ENCODE measurements at places on chromosomes 16 and 17.

- no peak overlapping the region for H3K27ac ChIP-seq
- H3K27me3 ChIP-seq = no peaks in the 10 kb centered on the region
- no peak overlapping the region for H3K4me3 ChIP-seq
- H3K36me3 ChIP-seq = no peaks in the 10 kb centered on the region
- H3K4me1 ChIP-seq = peaks cover 16% of the 10 kb centered on the region
Measured at GRCh38 chr16:11093572-11094074, 149.3 kb downstream of the CLEC16A start.

GRCh38 chr16:22103441-22103840, 11.1 kb downstream of the VWA3A start:
- H3K27ac ChIP-seq = no peak overlapping the region
- no peaks in the 10 kb centered on the region for H3K4me1 ChIP-seq
- no peaks in the 10 kb centered on the region for H3K27me3 ChIP-seq
- no peak overlapping the region for H3K4me3 ChIP-seq

GRCh38 chr16:2038382-2039231, 9.0 kb downstream of the NTHL1 start:
- H3K27me3 ChIP-seq = no peaks in the 10 kb centered on the region
- DNase-seq = peak; percentile 86
- H3K4me1 ChIP-seq = peaks cover 67% of the 10 kb centered on the region
- H3K4me3 ChIP-seq = peak overlapping the region; percentile 2

- DNase-seq = no peak
- H3K4me1 ChIP-seq = no peaks in the 10 kb centered on the region
- no peaks in the 10 kb centered on the region for H3K27me3 ChIP-seq
- no peak overlapping the region for H3K27ac ChIP-seq
Measured at GRCh38 chr16:13168091-13168572, 266.7 kb downstream of the SHISA9 start.

GRCh38 chr17:34398990-34399389, 36.0 kb upstream of the CCL1 start:
- H3K27me3 ChIP-seq = no peaks in the 10 kb centered on the region
- H3K27ac ChIP-seq = no peak overlapping the region
- no peaks in the 10 kb centered on the region for H3K4me1 ChIP-seq
- no peak for DNase-seq
- H3K4me3 ChIP-seq = no peak overlapping the region
- H3K36me3 ChIP-seq = no peaks in the 10 kb centered on the region

DNA sequence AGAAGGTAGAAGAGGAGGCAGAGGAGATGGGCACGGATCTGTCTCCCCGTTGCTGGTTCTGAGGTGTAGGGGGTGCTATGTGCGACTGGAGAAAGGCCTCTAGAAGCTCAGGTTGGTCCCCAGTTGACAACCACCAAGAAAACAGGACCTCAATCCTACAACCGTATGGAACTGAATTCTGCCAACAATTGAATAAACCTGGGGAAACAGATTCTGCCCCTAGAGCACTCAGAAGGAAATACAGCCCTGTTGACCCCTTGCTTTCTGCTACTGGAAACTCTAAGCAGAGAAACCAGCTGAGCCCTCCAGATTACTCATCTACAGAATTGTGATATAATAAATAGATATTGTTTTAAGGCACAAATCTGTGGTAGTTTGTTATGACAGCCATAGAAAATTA, 313.0 kb upstream of the GOT2 start:
- no peak overlapping the region for H3K27ac ChIP-seq
- H3K36me3 ChIP-seq = no peaks in the 10 kb centered on the region
- H3K4me3 ChIP-seq = no peak overlapping the region
- no peaks in the 10 kb centered on the region for H3K27me3 ChIP-seq

DNA sequence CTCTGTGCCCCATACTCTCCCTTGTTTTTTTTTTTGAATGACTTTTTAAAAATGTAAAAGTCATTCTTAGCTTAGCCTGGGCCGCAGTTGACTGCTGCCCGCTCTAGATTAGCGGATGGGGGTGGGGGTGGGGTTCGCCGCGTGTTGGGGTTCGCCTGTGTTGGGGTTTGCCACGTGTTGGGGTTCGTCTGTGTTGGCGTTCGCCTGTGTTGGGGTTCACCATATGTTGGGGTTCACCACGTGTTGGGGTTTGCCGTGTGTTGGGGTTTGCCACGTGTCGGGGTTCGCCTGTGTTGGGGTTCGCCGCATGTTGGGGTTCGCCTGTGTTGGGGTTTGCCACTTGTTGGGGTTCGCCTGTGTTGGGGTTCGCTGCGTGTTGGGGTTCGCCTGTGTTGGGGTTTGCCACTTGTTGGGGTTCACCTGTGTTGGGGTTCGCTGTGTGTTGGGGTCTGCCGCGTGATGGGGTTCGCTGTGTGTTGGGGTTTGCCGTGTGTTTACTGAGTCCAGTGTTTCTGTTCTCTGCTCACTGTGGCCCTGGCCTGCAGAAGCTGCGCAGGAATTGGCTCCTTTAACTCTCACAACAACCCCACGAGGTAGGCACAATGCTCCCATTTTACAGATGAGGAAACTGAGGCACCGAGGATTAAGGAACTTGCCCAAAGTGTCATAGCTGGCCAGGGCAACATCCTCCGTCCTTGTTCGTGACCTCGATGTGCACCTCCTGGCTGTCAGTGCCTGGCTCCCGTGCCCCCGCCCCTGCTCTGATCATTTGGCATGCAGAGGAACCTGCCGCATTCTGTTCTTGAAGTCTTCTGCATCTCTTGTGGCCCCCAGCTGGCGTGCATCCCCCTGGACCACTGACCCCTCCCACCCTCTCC, 96.6 kb upstream of the CIBAR2 start:
- H3K4me1 ChIP-seq = peaks cover 50% of the 10 kb centered on the region
- no peak overlapping the region for H3K27ac ChIP-seq
- DNase-seq = no peak
- H3K4me3 ChIP-seq = no peak overlapping the region

DNA sequence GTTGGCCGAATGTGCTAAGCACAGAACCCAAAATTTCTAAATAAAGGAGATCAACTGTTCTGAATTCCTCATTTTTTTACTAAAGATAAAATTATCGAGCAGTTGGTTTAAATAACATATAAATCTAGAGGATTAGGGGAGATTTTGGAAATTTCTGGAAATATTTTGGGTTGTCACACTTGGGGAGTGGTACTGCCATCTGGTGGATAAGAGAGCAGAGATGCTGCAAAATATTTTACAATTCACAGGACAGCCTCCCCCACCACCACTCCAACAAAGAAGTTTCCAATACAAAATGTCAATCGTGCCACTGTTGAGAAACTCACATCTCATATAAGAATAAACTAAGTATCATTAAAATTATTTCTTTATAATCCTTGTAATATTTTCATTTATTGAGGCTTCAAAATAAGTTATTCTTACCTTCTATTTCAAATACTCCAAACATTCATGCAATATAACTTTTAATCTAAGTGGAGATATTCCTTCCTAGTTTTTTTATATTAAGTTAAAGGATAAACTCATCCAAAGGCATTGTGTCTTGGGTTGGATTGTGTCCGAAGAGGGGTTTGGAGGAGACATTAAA, 17.0 kb upstream of the ABCA8 start:
- no peaks in the 10 kb centered on the region for H3K27me3 ChIP-seq
- DNase-seq = peak; percentile 49
- peaks cover 5% of the 10 kb centered on the region for H3K4me1 ChIP-seq
- no peak overlapping the region for H3K27ac ChIP-seq
- H3K4me3 ChIP-seq = no peak overlapping the region
- no peaks in the 10 kb centered on the region for H3K36me3 ChIP-seq

- H3K27ac ChIP-seq = no peak overlapping the region
- no peaks in the 10 kb centered on the region for H3K4me1 ChIP-seq
- no peak for DNase-seq
Measured at GRCh38 chr16:85019659-85020245, 7.8 kb upstream of the KIAA0513 start.

DNA sequence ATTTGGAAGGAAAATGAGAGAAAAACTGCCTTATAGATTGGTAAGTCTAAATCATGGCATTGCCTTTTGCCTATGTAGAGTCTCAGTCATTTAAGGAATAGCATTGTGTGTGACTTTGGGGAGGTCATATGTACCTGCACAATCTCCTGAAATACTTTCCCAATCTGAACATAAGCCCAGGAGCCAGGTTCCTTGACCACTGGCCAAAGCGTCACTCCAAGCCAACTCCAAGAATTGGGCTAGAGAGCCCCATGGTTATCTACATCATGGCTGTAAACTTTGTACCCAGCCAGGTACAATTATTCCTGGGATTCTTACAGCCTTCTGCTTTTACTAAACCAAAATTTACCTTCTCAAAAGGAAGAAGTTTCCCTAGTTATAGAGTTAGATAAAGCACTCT, 40.8 kb upstream of the MED13 start:
- DNase-seq = no peak
- H3K27ac ChIP-seq = no peak overlapping the region
- H3K36me3 ChIP-seq = no peaks in the 10 kb centered on the region
- H3K4me3 ChIP-seq = no peak overlapping the region
- H3K27me3 ChIP-seq = no peaks in the 10 kb centered on the region

GRCh38 chr17:66524877-66525276, 222.5 kb downstream of the PRKCA start:
- H3K36me3 ChIP-seq = no peaks in the 10 kb centered on the region
- H3K4me1 ChIP-seq = peaks cover 12% of the 10 kb centered on the region
- H3K27me3 ChIP-seq = no peaks in the 10 kb centered on the region
- DNase-seq = no peak

GRCh38 chr16:85514598-85515318, 98.4 kb upstream of the GSE1 start:
- no peak overlapping the region for H3K27ac ChIP-seq
- no peak overlapping the region for H3K4me3 ChIP-seq
- H3K4me1 ChIP-seq = peaks cover 26% of the 10 kb centered on the region
- peak; percentile 76 for DNase-seq
- no peaks in the 10 kb centered on the region for H3K27me3 ChIP-seq

GRCh38 chr17:79824234-79824633, 15.0 kb downstream of the CBX4 start:
- H3K4me1 ChIP-seq = peaks cover 3% of the 10 kb centered on the region
- no peak overlapping the region for H3K4me3 ChIP-seq
- H3K27me3 ChIP-seq = no peaks in the 10 kb centered on the region

DNA sequence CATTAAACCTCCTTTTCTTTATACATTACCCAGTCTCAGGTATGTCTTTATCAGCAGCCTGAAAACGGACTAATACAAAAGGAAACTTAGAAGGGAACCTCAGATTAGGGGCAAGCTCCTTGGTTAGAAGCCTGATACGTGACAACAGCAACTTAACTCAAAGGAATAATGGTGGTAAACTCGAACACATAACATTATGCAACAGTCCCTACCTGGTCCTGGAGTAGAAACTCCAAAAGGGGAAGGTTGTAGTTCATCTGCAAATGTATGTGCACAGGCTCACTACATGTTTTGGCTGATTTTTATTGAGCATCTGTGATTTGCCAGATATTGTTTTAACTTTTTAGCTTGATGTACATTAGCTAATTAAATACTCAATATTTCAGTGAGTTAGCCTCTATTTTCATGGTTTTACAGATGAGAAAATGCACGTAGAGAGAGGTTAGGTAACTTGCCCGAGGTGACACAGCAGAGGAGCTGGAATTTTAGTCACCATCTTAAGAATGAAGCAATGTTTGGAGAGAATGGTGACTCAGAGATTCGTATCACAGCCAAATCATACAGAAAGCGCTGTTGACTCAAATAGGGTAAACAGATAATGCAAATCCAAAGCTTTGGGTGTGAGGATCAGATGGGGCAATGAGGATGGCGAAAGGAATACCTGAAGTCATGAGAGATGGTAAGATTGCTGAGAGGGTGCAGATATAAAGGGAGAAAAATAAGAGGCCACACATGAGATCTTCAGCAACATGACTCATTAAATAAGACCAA, 194.9 kb upstream of the RBFOX1 start:
- no peaks in the 10 kb centered on the region for H3K4me1 ChIP-seq
- H3K36me3 ChIP-seq = no peaks in the 10 kb centered on the region
- no peak overlapping the region for H3K27ac ChIP-seq

DNA sequence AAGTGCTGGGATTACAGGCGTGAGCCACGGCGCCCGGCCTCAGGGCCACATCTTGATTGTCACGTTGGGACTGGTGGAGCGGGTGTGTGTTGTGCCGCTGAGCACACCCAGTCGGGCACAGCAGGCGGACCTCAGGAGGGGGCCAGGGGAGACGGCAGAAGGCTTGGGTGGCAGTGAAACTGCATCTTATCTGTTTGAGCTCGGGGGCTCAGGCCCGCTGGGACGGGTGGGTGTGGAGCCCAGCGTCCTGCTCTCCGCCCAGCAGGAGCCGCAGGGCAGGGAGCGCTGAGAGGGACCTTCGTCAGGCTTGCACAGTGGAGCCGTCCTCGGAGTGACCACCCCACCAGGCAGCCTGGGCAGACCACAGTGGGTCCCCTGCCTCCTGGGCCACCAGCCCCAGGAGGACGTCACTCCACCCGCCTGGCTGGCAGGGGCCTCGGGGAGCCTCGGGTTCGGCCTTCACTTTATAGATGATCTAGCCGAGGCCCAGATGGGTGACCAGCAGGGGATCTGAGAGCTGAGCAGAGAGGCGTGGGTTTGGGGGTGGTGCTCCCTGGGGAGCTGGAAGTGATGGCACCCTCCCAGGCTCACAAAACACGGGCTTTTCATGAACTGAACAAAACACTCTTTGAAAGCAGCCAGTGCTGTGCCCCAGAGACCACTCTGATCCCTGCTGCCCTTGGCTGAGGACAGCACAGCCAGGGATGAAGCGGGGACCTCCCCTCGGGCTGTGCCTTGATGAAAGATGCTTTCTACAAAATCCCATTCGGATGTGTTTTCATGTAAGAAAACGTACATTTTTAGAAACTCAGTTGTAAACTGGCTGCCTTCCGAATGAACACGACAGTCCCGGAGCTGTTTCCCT, 181.1 kb downstream of the SEC14L1 start:
- H3K27me3 ChIP-seq = no peaks in the 10 kb centered on the region
- DNase-seq = peak; percentile 19
- H3K27ac ChIP-seq = peak overlapping the region; percentile 91
- H3K4me3 ChIP-seq = no peak overlapping the region
- H3K4me1 ChIP-seq = peaks cover 37% of the 10 kb centered on the region

DNA sequence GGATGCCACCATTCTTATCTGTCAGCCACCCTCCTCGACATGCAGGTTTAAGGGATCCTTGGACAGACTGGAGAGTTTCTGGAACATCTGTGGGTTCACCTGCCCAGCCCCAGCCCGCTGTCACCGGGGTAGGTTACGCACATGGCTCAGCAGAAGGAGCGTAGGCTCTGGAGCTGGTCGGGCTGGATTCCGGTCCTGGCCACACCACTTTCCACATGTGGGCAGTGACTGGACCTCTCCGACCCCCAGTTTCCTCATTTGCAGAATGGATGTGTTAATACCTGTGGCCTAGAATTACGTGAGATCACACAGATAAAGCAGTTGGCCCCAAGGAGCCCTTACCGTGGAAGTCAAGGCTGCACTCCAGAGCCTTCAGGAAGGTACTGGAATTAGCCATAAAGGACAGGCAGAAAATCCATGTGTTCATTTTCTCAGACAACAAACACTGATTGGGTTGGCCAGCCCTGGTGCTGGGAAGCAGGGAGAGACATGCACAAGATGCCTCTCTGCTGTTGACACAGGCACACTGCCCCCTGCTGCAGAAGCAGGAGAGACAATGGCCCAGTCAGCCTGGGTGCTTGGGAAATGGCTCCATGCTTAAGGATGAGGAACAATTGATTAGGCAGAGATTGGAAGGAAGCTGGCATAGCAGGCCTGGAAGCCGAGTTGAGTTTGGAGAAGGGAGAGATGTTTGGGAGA, 58.8 kb downstream of the SF3B3 start:
- H3K36me3 ChIP-seq = no peaks in the 10 kb centered on the region
- no peak overlapping the region for H3K4me3 ChIP-seq
- no peak for DNase-seq
- peaks cover 3% of the 10 kb centered on the region for H3K4me1 ChIP-seq
